ENCODE measurements at places on chromosomes 12 and 14.

- DNase-seq, result peak; percentile 85
Measured at GRCh38 chr12:49763006-49763591, 21.7 kb downstream of the TMBIM6 start.

- DNase-seq, result no peak
Measured at GRCh38 chr12:125533434-125534029, 468.3 kb downstream of the AACS start.

DNA sequence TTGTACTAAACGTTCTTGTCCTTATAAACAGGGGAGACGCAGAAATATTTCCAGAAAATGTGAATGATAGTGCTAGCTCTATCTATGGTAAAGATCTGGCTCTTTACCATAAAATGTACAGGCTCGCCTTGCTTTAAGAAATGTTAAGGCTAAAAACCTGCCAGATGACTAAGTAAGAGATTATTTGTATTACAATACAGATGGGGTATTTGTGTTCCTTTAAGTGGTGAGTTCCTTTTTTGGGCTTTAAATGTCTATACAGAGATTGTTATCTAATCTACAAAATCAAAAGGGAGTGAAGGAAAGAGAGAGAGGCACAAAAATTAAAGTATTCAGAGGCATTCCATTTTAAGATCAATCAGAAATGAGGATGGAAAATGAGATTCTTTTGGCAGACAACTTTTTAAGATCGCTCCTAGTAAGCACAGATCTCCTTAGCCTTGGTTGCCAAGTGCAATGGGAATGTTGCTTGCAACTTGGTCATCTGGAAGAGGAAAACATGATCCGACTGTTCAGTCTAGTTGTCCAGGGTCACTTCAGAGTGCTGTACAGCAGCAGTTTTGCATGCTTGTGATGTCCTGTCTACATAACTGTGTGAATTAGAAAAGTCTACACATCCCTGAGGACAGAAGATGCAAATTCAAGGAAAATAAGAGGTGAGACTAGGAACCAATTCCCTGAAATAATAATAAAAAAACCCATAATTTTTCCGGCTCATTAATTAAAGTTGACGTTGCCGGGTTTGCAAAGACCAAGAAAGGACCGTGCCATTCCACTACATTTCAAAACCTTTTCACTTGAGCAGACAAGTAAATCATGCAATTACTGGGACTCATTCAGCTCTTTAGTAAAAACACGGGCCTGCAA is 380.8 kb downstream of the EGLN3 start:
- DNase-seq, result no peak

DNA sequence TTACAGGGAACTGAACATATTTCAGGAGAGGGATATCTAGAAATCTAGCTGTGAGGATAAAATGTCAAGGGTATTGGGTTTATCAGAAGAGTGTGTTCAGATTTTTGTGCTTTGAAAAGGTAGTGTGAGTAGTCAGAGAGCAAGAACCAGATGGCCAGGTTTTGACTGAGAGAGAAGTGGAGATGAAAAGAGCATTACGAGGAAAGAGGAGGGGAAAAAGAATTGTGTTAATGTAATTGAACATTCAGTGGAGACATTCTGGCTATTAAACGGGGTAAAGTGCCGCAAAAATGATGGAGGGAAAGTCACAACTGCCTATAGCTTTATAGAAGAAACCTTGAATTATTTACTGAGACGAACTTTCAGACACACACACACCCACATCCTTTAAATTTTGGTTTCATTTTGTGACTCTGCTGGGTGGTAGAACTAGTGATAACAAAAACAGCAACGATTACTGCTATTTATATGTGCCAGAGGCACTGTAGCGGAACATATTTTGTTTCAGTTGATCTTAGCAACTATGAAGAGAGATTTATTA is 213.6 kb downstream of the ERC1 start:
- peak; percentile 9 for DNase-seq

- no peak for DNase-seq
Measured at GRCh38 chr12:52832985-52833905, 866 bp downstream of the KRT79 start.

DNA sequence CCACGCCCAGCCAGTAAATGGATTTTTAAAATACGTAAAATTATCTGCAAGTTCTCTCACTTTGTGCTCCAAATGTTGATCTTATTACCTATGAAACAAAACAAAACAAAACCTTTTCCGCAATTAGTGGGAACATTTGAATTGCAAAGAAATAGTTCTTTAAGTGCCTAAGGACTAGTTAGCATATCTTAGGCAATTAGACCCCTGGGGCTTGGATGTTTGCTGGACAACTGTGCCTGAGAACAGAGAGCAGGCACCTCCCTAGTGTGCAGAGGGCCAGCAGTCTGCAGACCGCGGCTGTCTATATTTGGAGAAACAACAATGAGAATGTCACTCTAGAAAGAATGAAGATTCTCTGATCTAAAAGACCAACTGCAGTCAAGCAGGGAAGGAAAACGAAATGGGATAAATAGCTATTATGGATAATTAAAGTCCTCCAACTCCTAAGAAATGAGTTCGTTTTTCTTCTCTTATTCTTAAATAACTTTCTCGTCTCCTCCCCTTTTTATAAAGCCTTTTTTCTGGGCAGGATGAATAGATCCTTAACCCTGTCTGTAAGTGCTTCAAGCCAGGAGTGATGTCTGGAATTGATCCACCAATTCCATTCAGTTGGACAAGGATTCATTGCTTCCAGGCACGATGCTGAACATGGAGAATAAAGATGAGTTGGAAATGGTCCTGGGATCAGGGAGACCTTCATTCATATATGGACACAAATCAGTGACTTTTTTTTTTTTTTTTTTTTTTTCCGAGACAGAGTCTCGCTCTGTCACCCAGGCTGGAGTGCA is 16.2 kb downstream of the SLC17A8 start:
- DNase-seq, result no peak

GRCh38 chr14:92937051-92937937 is 14.3 kb downstream of the CHGA start:
- no peak for DNase-seq

- DNase-seq, result no peak
Measured at GRCh38 chr12:100767371-100767770, 27.2 kb upstream of the ANO4 start.

DNA sequence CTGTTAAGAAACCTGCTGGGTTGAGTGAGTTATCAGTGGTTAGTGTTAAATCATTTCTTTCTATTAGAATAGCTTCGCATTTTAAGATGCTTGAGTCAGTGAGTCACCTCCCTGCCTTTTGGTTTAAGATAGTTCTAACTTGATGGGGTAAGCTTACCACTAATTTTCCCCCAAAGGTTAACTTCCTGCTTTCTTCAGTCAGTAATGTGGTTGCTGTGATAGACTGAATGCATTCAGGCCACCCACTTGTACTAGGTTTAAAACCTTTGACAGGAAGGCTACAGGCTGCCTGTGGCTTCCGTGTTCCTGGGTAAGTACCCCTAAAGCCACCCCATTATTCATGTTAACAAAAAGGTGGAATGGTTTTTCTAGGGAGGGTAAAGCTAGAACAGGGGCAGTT is 25.3 kb downstream of the CLEC2A start:
- peak; percentile 66 for DNase-seq

GRCh38 chr12:4826909-4827308 is 82.8 kb upstream of the KCNA1 start:
- no peak for DNase-seq

DNA sequence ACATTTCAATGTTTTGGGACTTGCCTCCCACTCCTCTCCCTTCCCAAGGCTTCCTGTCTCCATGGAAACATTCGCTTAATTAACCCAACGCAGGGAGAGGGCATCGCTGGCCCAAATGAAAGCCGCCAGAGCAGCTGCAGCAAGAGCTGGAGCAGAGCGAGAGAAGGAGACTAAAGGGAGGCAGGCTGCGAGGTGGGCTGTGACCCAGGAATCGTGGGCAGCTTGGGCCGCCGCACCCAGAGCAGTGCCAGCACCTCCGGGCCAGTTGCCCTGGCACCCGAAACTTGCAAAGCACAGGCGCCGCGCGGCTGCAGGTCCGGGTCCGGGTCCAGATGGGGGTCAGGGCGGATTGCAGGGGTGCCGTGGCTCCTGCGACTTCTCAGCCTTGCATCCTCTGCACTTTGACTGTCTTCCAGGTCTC is 43.5 kb upstream of the PTPRQ start:
- no peak for DNase-seq

GRCh38 chr14:101721951-101722661 is 39.4 kb upstream of the PPP2R5C start:
- DNase-seq, result peak; percentile 88

GRCh38 chr12:11508699-11509098 is 113.3 kb upstream of the PRB2 start:
- no peak for DNase-seq

GRCh38 chr14:52860209-52860608 is 68.8 kb upstream of the GNPNAT1 start:
- no peak for DNase-seq

GRCh38 chr14:61587081-61587713 is 108.1 kb upstream of the HIF1A start:
- no peak for DNase-seq

DNA sequence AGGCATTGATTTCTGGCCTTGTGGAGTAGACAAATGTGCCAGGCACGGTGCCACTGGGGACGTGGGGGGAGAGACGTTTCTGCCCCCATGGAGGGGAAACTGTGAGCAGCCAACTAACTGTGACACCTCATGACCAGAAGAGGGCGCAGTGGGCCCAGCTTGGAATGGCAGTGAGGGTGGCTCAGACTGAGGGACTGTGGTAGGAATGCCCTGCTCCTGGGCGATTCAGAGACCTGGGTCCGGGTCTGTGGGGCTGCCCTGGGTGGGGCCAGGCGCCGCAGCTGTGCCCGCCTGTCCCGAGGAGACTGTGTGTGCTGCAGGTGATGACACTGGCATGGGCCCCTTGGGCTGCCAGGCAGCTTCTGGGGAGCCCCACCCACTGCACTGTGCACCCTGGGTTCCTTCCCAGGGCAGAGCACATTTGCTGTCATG is 60.6 kb downstream of the SLC25A47 start:
- DNase-seq, result peak; percentile 60

DNA sequence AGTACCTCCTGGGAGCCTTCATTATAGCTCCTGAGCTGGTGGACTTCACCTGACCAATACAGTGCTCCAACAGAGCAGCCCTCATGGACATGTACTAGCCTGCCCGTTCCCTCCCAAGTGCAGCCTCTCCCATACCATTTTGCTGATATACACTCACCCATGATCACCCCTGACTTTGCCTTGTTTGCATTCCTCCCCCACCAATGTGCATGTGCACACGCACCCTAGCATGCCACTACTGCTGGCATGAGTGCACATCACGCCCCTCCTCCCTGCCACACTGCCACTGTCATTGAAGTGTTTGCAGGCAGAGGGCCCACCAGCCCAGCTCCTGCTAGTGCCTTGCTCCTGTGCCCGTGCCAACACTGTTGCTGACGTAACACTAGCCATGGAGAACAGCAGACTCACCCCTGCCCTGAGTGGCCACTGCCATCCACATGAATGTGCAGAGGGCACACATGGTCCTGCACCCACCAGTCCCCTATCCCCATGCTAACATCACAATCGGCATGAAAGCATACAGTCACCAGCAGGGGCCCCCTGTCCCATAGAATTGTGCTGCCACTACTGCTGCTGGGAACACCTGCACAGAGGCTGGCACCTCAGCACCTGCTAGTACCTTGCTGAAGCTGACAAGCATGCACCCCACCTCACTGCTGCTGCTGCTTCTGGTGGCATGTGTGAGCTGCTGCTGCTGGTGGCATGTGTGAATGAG is 110.3 kb downstream of the SINHCAF start:
- DNase-seq, result no peak

Measured in CD4-positive, alpha-beta T cell treated with Interferon alpha-2 for 1 hour (primary cell).